ENCODE measurements at places on chromosomes 1 and 21. TPM values are rescaled to one million over a fixed set of nuclear protein-coding genes. Genes with fewer than 3 reads are reported as not detected.

Gene TMEM50B
- total RNA-seq = 51.4 TPM

Gene LCE1C
- total RNA-seq = not detected

Gene HCRTR1
- not detected for total RNA-seq

Gene GUCA2B
- total RNA-seq = not detected

Gene TNNT2
- 0.21 TPM for total RNA-seq

Gene KCNJ9
- not detected for total RNA-seq

Gene KCNQ4
- 11.5 TPM for total RNA-seq

Gene ATAD3A
- 17.6 TPM for total RNA-seq

Gene PRR9
- not detected for total RNA-seq

Gene RTCA
- total RNA-seq = 23.8 TPM

Gene FAM151A
- total RNA-seq = not detected

Gene KAZN
- 30.3 TPM for total RNA-seq

Gene IGFN1
- total RNA-seq = not detected

DNA sequence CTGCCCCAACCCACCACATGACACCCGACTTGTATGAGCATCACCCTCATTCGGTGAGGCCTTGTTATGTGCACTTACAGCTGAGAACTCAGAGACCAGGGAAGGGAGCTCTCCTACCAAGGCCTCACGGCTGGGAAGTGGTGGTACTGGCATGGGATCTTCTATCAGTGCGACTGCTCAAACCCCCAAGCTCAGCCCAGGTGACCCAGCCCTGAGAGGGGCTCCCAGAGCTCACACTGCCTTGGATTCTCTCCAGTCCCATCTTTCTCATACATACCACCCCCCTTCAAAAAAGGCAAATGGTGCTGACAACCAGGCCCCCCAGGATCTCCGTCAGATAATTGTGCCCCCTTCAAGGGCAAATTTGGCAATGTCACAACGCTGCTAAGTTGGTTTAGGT lies 777 bp upstream of the PLA2G2F start:
- no peak for DNase-seq

- no peak for DNase-seq
These were observed 98.1 kb upstream of the IGSF21 start for GRCh38 chr1:18009478-18009961.

DNA sequence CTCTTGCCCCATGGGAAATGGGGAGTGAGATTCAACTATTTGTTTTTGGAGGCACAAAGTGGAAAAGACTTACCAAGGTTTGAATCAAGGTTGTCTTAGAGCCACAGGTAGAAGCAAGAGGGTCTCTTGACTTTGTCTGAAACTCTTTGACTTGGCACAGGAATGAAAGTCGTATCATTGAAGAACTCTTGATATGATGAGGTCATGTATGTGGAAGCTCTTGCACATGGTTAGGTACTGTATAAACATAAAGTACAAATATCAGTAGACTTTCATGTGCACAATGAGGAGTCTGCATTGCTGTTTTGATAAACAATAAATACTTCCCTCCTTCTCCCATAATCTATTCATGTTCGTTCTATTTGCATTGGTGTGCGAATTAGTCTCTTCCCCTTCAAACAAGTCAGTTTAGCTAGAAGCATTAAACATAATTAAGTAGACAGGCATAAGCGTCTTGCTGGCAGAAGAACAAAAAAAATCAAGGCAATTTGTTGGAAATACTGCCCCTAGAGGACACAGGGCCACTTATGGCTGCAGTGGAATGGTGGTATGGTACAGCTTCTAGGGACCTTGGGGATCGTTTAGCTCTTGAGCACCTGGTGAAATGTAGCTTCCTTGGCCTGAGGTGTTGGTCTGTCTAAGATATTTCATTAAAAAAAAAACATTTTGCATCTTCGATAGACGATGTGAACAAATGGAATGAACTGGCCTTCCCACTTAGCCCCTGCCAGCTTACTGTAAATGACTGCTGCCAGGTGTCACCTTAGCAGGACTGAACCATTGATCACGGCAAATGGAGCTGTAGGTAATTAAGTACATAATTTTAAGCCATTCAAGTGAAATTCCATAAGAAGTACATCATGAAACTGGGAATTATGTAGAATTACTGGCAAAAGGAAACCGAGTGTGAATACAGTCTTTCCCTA lies 218.0 kb upstream of the GALNT2 start:
- DNase-seq = no peak

DNA sequence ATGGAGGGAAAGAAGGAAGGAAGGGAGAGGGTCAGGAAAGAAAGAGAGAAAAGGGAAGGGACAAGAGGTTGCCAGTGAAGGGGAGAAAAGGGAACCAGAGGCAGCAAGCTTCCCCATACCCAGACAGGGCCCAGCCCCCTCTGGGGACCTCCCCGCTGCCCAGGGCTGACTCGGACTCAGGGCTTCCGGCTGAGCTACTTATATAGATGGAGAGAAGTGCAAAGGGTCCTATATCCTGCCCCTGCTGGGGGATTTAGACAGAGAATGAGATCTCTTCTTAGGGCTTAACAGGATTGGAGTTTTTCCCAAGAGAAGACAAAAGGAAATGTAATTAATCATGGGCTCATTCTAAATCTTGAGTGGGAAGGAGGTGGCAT lies at the start of gene ETV3L:
TSS of gene ETV3L (minus strand) at position 176 of the 377 bp plus-strand sequence. CDS start 285 bp downstream, outside the sequence.
- DNase-seq = no peak

DNA sequence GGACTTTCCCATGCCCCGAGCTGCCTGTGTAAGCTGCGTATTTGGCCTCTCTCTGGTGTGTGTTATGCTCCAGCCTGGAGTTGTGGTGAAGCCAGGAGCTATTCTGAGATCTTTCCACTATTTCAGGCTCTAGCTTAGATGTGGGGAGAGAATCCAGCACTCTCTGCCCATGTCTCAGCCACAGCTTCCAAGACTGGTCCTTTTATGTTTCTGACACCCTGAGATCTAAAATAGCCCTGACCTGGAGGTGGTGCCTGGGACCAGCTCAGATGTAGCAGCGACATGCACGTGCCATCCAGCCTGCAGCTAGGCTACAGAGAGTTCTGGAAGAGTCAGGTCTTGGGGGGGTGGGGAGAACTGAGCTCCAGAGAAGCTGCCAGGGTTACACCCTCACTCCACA lies 76.5 kb downstream of the TENT5C start:
- no peak for DNase-seq

GRCh38 chr1:151292207-151293030 lies 10.3 kb downstream of the ZNF687 start:
- DNase-seq = no peak

- DNase-seq = no peak
These were observed 49.4 kb upstream of the DESI2 start for GRCh38 chr1:244603498-244603897.

DNA sequence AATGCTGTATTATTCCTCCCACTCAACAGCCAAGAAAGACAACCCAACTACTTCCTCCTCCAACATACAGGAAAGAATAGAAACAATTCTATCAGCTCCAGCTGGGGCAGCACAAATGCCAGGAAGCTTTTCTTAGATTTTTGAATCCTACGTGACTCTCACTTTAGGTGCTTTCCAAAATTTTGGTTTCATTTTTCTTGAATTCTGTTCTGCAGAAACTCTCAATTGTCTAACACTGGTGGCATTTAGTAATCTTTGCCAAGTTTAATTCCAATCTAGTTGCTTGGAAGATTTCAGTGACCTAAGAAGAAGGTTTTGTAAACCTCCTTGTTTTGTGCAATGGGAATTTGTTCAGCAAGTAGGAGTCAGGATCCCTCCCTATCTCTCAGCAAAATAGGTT lies 37.1 kb upstream of the DOCK7 start:
- DNase-seq = no peak

GRCh38 chr21:31399591-31399990 lies 55.5 kb upstream of the TIAM1 start:
- no peak for DNase-seq

DNA sequence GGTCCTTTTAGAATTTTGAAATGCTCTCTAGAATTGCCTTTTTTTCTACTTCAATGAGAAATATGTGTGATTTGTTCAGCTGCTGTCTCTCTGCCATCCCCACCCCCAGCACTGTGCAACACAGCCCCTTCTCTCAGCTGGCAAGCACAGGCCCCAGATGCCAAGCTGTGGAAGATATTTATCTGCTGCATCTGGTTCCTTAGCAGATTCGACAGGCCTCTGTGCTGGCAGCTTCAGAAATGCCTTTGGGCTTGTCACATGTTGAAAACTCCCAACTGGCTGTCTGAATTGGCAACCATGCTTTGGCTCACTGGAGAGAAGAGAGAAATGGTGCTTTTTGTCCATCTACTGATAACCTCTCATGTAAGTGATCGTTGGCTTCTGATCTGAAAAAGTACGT lies 206.7 kb upstream of the C1orf87 start:
- no peak for DNase-seq

GRCh38 chr1:208781391-208782045 lies 537.3 kb upstream of the PLXNA2 start:
- DNase-seq = no peak

DNA sequence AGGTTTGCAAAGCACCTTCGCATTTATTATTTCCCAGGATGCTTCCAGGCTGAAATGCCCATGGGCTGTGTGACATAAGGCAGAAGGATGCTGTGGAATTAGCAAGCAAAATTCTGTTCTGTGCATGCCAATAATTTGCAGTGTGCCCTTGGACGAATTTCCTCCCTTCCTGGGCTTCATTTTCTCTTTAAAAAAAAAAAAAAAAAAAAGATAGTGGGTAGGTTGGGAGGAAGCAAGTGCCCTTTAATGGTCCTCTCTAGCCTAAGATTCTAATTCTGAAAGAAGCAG lies 2.5 kb upstream of the ID3 start:
- no peak for DNase-seq

DNA sequence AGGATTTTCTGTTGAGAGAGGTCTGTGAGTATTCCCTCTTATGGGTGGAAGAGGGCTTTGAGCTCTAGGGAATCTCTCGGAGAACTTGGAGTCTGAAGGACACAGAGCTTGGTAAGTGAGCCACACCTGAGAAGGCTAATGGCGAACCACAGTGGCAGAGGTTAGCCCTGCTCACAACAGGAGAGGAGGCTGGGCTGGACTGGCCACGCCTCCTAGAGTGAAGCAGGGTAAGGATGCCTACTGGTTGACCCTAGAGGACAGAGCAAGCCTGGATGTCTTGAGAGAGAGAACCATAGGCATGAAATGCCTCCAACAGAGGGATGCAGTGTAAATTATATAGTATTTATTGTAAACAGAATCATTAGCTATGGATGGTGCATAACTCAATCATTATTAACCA lies 232.6 kb downstream of the PCP4 start:
- no peak for DNase-seq

GRCh38 chr1:57632401-57632800 lies 208.5 kb upstream of the DAB1 start:
- DNase-seq = no peak

DNA sequence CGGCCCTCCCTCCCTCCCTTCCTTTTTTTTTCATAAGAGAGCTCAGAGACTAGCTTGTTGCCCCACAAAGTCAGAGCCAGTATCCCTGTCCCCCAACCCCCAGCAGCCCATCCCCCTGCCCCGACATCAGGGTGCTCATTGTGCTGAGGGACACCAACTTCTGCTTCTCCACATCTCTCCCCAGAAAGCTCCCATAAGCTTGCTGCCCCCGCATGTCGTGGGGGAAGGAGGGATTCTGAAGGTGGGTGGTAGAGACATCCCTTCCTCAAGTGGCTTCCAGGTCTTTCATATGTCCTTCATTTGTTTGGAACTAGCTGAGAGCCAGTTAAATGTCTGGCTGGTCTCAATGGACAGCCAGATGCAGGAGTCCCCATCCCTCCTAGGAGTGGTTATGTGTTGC lies 41.2 kb downstream of the RHBG start:
- no peak for DNase-seq

- no peak for DNase-seq
These were observed 10.4 kb upstream of the HOOK1 start for GRCh38 chr1:59804301-59804700.

DNA sequence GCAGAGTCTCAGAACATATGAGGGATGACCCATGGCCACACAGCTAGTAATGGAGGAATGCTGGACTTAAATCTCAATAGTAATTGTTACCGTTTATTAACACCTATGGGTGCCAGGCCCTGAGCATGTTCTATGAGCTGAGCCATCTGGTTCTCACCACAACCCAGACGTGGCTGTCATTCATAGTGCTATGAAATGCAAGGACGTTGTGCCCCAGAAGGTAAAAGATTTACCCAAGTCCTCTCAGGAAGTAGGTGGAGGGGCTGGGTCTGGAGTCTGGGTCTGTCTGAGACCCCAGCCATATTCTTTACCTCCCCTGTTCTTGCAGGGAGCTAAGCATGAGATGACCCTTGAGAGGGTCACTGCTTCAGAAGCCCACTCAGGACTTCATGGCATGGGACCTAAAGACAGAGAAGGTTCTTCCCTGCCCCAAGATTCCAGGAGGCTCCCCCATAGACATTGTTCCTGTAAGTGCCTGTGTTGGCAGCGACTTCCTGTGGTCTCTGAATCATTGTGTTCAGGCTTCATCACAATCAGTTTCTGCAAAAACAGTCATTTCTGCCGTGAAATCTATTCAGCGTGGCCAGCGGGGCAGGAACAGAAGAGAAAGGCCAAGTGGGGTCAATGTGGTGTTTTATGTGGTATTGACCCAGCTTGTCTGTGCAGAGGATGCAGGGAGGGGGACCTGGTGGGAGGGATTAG lies 475.4 kb downstream of the PTPRU start:
- DNase-seq = no peak

- DNase-seq = no peak
These were observed 3.0 kb downstream of the GGPS1 start for GRCh38 chr1:235331401-235331800.

DNA sequence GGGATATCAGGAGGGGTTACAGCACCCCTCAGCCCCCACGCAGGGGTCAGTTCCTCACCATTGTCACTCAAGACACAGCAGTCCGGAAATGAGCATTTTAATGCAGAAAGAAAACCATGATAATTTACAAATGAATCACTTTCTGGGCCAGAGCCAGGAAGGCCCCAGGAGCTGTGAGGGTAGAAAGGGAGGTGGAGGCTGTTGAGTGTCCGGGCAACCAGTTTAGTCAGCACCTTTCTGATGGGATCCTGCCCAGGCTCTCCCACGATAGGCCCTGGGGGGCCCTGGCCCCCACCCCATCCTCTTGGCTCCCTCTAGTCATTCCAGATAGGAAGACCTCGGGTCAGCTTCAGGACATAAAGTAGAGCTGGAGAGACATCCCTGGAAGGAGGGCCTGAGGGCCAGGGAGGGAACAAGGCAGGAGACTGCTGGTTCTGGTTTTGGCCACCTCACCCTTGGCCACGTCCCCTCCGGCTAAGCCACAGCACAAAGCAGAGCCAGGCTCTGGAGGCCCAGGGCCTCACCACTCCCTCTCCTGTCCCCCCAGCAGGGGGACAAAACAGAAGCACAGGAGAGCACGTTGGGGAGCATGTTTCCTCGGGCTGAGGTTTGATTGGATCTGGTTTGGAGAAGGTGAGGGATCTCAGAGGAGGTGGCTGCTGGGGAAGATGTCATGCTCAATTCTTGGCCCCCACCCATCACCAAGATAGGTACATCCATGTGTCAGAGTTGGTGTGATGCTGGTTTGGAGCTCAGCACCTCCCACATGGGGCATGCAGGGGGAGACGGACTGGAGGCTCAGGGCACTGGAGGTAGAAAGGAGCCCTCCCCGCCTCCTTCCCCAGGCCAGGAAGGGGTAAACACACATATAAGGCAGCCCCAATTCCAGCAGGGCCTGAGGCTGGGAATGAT lies 20.6 kb downstream of the ETNK2 start:
- DNase-seq = no peak

Data from thoracic aorta (tissue), 2 donors.